Umbilical cord (tissue), 2 donors: ENCODE measurements at places on chromosomes 12 and 14. TPM values are rescaled to one million over a fixed set of nuclear protein-coding genes. Genes with fewer than 3 reads are reported as not detected.

SLC25A21 gene
- 1.7 TPM for total RNA-seq

WNT1 gene
- not detected for total RNA-seq

FLVCR2 gene
- 2.6 TPM for total RNA-seq

PPTC7 gene
- total RNA-seq: 13.2 TPM

FOXJ2 gene
- 6.5 TPM for total RNA-seq

KRT1 gene
- total RNA-seq: 4.1 TPM

PLEKHG7 gene
- total RNA-seq: 8.2 TPM

ITGB7 gene
- total RNA-seq: not detected

DPY19L2 gene
- total RNA-seq: 22.9 TPM

INSM2 gene
- total RNA-seq: 1.7 TPM

IGFBP6 gene
- total RNA-seq: 112 TPM

OTX2 gene
- total RNA-seq: 3.4 TPM

TC2N gene
- total RNA-seq: 7.7 TPM

EIF5 gene
- total RNA-seq: 165 TPM

LMO3 gene
- total RNA-seq: 104 TPM

CLEC14A gene
- 15.4 TPM for total RNA-seq

CCDC197 gene
- total RNA-seq: not detected

ARHGEF40 gene
- total RNA-seq: 63.8 TPM

ATP5F1B gene
- 154 TPM for total RNA-seq
